CD4-positive, alpha-beta T cell treated with Interleukin-2 at 100 ng/mL for 4 hours (primary cell): ENCODE measurements at places on chromosomes 4 and X.
A peak's percentile ranks its signal among the peaks of the same experiment; 100 is the strongest.

DNA sequence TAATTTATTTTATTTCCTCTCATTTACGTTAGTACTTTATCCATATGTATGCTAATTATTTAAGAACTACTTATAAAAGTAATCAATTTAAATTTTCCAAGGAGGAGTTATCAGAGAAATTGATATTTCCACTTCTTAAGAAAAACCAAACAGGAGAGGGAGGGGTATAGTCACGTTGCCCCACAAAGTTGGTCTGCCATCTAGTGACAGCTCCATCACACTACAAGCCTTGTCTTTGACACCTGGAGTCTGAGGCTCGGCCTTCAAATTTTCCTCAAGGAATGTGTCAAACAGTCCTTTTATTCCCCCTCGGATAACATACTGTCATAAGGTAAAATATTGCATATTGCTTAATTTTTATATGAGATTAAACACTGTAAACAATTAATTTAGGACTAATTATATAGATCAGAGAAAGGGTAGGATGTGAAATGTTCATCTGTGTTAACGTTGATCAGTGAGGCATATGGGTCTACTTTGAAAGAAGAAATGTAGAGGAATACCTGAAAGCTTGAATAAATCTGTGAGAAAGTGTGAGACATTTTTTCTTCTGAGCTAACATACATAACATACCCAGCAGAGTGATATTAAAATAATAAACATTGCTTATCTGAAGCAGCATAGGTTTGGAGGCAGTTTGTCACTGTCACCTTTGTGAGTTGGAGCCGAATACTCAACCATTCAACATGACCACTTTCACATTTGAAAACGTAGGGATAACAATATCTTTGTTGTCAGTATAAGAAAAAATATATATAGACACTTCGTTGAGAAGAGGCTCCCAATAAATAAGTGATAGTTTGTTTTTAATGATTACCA, 114.4 kb downstream of the GLRA3 start:
- peak; percentile 9 for DNase-seq

DNA sequence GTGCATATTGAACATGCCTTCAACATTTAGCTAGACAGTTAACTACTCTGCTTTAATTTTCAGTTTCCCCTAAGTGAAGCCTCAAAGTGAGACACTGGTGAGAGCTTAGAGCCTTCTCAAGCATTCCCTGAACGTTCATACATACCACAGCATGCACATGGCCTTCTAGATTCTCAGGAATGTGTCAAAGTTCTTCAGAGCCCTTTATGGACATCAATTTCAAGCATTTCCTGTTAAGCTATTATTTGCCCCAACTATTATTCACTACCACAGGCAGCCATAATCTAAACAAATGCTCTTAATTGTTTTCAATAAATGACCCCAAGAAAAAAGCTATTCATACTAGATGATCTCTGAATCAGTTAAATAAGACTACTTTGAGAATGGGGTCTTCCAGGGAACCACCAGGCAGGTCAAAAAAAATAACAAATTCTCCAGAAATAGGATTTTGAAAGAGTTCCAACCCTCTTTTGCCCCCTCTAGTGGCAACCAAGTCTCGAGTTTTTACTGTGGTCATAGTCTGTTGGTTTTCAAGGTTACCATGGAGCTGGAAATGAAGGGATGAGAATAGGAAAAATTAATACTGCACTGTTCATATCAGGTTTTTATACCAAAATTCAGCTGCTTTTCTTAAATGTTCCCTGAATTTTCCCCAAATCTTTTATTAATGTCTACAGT, 235.4 kb downstream of the RAB28 start:
- DNase-seq: no peak

DNA sequence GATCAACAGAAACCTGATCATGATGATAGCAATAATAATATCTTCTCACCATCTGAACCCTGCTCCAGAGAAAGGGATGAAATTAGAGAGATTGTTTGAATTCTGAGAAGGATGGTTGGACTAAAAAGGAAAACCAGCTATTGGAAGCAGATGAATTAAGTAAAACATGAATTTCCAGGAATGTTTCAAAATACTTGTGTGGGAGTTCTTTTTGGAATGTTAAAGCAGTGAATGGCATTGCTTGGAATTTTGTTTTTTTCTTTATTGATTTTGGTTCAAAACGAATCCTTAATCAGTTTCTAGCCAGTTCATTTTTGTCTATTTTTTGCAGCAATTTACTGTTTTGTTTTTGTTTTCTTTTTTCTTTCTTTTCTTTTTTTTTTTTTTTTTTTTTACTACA, 150.3 kb downstream of the NHS start:
- no peak for DNase-seq

DNA sequence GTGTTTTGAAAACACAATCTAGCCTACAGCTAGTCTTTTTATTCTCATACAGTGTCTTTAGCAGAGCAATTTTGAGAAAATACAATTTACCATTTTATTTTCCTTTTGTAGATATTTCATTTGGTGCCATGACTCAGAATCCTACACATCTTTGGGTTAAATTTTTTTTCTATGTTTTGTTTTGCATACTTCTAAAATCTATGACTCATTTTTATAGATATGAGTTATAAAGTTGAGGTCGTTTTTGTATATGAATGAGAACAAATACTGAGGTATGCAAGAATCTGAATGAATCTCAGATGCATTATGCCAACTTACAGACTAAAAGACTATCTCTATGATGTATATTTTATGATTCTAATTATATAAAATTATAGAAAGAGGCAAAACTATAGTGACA, 206.5 kb upstream of the ANXA10 start:
- no peak for DNase-seq

DNA sequence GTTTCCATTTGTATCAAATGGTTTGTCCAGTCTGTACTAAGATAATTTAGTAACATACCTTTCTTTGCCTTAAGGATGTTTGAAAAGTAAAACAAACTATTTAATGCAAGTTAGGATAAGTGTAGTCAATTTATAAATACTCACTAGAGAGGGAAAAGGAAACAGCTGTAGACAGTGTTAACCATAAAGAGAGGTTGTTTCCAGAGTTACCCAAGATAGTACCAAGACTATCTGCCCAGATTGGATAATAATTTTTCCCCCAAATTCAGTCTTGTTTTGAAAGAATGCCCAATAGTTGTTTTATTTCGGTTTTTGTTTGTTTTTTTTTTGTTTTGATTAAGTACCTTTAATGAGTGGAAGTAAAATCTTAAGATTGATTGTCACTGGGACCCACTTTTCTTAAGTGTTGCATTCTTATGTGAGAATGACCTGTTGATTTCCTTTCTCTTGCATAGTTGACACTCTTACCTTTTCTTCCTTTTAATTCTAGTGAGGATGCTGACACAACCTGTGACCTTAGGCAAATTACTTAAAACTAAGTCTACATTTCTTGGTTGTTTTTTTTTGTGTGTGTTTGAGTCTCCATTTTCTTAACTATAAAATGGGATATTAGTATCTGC, 12.8 kb downstream of the AFF1 start:
- DNase-seq: no peak

- DNase-seq: no peak
Observed at GRCh38 chrX:151711787-151712186, 4.0 kb upstream of the FATE1 start.

DNA sequence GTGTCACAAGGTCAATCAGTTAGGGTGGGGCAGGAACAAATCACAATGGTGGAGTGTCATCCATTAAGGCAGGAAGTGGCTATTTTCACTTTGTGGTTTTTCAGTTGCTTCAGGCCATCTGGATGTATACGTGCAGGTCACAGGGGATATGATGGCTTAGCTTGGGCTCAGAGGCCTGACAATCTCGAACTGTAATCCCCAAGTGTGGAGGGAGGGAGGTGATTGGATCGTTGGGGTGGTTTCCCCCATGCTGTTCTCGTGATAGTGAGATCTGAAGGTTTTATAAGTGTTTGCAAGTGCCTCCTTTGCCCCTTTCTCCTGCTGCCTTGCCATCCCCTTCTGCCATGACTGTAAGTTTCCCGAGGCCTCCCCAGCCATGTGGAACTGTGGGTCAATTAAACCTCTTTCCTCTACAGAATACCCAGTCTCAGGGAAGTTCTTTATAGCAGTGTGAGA, 36.7 kb upstream of the STS start:
- DNase-seq: no peak

DNA sequence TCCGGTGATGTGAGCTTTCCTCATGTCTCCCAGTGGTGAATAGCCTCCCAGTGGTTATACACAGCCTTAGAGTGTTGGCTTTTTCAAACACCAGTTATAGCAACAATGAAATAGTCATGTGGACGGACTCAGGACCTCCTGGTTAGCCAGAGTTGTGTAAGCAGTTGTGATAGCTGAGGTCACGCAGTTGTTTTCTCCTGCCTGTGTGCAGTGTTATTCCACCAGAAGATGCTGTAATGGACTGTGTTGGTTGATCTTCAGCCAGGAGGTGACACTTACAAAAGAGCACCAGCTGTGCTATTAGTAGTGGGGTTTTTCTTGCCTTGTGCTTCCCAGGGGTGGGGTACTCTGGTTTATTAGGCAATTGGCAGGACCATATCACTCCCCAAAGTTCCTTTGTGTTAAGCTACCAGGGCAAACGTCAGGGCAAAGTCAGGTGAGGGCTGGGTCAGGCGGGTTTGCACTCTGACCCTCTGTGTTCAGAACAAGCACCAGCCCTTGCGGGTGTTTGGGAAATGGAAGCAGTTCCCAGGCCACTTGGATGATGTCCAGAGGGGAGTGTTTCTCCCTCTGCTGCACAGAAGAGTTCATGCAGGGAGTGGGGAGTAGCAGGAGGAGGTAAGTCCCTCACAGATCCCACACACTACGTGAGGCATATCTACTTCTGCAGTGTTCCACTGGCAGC, 252.6 kb downstream of the TMEM47 start:
- DNase-seq: no peak

DNA sequence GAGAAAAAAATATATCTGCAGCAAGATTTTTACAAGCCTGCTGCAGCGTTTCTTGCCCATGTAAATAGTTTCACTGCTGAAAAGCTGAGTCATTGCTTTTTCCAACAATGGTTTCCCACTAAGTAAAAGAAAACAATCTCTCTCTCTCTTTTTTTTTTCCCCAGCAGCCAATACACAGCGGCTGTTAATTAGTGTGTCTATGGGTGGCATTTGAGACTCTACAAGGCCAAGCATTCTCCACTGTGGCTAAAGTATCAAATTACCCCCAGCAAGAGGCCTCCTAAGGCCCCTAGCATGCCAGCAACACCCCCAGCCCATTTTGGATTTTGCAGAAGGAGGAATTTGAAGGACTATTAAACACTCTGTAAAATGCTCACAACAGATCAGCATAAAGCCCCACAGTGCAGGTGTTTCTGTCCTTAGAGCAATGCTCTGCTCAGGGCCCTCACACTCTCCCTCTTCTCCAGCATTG, 837.4 kb downstream of the TRIML1 start:
- no peak for DNase-seq

DNA sequence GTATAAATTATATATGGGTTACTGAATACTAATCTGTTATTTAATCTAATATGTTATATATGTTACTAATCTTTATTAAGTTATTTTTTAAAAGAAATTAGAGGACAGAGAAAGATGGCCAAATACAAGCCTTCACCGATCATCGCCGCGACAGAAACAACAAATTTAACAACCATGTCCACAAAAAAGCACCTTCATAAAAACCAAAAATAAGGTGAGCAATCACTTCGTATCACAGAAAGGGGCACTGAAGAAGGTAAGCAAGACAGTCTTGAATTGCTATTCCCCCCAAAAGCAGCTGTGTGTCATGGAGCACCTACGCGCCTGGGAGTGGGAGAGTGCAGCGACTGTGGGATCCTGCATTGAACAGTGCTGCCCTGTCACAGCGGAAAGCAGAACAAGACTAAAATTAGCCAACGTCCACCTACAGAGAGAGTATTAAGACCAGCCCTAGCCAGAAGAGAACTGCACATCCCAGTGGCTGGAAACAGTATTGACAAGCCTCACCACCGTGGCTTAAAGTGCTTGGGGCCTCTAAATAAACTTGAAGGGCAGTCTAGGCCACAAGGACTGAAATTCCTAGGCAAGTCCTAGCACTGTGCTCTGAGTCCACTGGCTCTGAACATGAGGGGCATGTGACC, 38.5 kb downstream of the LRBA start:
- no peak for DNase-seq

DNA sequence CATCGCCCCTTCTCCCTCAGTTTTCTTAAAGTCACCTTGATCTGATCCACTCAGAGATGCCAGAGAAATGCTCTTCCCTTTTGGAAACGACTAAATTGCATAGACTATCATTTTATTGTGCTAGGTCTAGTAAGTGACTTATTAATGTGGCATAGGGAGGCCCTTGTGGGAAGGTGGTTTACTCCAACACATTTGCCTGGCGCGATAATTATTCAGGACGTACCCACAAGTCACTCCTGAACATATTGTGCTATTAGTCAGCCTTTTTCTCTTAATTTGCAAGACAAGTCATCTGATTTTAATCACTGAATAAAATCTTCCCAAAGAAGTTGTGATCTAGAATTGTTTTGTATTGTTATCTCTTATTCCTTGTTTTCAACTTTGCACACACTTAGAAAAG, 7.6 kb downstream of the ENPEP start:
- DNase-seq: no peak

GRCh38 chrX:825991-826390, 195.4 kb downstream of the SHOX start:
- DNase-seq: no peak

GRCh38 chrX:8453611-8454010, 11.0 kb upstream of the VCX3B start:
- DNase-seq: no peak

DNA sequence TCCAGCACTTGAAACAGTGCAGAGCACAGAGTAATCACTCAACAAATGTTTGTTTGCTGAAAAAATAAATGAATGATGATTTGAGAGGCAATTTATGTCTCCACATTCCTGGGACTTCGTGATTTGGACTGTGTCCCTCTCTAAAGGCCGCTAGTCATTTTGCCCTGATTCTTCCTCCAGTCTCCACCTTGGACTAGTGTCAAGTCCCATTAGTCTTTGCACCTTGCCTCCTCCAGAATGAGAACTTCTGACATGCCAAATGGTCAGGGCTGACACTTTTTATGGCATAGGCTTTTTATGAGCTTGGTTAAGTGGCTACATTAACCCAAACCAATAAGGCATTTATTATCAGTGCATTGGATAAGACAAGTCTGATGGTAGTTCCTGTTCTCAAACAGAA, 65.1 kb upstream of the POF1B start:
- DNase-seq: no peak

GRCh38 chr4:74948236-74948635, 15.3 kb downstream of the PARM1 start:
- no peak for DNase-seq

- DNase-seq: no peak
Observed at GRCh38 chrX:33855251-33855650, 276.9 kb downstream of the FAM47A start.

GRCh38 chr4:64200001-64200555, 209.2 kb downstream of the TECRL start:
- no peak for DNase-seq

DNA sequence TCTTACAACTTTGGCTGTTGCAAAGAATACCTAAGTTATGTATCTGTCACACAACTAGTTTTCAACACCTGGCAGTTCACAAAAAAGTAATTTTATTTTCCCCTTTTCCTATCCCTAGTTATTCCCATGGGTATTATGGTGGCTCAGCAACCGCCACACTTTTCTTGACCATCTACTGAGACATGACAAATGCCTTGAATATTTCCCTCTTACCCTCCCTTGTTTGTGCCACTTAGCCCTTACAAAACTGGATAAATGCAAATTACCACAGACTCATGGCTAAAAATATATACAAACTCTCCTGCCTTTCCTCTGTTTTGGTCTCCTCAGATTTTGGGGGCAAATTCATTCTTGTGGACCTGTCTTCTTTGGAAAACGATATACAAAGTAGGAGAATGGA, 72.1 kb downstream of the AMOT start:
- no peak for DNase-seq

- no peak for DNase-seq
Observed at GRCh38 chr4:167000141-167000852, 234.0 kb downstream of the SPOCK3 start.

GRCh38 chrX:128973033-128973432, 550.3 kb downstream of the SMARCA1 start:
- no peak for DNase-seq
